ENCODE measurements at places on chromosomes 4 and X.

GRCh38 chr4:3756343-3757059 is 9.7 kb upstream of the ADRA2C start:
- no peak for DNase-seq

GRCh38 chr4:176034936-176035335 is 30.7 kb upstream of the WDR17 start:
- no peak for DNase-seq

DNA sequence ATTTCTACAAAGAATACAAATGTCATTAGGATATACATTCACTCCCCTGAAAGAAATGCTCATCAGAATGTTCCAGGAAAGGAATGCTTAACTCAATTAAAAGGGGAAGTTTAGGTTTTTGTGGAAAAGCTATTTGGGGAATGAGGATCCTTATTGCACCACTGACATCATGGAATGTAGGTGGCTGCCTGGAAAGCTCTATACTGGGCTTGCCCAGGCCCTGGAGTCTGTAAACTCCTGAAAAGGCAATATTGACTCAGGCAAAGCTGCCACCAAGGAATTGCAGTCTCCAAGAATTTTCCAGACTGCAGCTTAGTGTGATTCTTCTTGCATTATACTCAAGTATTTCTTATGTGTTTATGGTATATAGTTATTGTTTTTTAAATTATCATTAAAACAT is 15.7 kb downstream of the DAPP1 start:
- no peak for DNase-seq

- DNase-seq = no peak
Observed at GRCh38 chrX:109735202-109735744, 2.2 kb upstream of the ACSL4 start.

DNA sequence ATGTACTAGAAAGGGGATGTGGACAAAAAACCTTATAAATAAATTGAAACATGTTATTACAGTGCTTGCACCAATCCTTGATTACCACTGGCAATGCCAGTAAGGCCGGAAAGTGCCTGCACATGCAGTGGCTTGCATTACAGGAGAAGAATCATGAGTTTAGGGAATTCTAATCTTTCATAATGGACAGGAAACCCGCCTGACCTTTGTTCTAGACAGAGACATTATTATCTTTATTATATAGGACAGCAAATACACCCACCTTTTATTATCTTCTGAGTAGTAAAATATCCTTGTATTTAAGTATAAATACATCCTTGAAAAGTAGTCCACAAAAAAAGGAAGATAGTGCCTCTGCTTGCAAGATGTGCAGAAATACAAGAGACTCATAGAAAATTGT is 379.9 kb upstream of the LCORL start:
- DNase-seq = no peak

DNA sequence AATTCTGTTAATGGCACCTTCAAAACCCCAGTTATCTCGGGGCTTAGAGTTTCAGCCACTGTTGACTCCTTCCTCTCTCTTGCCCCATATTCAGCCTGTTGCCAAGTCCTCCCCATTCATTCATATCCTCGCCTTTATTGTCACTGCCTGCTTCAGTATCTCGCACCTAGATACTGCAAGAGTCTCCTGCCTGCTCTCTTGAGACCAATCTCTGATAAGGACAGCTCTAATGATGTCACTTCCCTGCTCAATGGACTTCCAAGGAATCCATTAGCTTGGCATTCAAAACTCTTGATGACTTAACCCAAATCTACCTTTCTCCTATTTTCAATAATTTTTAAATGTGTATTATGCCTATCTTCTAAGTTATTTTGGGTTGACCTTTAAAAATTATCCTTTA is 1.1 kb upstream of the UBE2A start:
- DNase-seq = no peak

DNA sequence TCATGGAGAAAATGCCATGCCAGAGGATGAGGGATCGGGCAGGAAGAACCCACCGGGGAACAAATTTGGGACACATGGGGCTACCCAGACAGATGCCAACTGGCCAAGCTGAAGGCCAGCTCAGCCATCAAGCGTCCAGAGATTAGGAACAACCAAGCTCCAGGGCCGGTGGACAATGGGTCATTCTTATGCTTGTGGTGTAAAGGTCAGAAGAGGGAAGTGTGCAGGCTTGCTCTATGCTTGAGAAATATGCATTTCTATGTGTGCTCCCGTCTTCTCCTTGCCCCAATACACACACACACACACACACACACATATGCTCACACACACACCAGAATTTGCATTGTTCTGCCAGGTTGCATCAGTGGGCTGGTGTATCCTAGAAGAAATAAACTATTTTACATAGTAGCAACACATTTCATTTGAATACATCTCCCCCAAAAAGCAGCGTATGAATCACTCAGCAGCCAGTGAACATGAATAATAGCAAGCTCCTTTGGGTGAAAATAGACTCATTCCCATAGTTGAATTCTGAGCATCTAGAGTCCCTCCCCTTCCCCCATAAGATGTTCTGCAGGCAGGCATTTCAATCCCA is 201.9 kb upstream of the PPARGC1A start:
- DNase-seq = no peak

DNA sequence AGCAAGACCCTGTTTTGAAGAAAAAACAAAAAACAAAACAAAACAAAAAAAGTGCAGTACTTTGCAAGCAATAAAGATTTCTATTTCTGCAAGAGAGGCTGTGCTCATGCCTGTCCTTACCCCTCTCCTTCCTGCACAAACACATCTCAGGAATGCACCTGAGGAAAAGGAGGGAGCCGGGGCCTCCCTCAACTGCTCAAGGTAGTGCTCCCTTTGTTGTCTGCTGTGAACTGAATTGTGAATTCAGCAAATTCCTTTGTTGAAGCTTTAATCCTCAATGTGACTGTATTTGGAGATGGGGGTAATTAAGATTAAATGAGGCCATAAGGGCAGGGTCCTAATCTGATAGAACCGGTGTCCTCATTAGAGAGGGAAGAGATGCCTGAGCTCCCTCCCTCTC is 13.9 kb downstream of the FTSJ1 start:
- no peak for DNase-seq

- DNase-seq = no peak
Observed at GRCh38 chr4:60682901-60683300, 517.2 kb upstream of the ADGRL3 start.

DNA sequence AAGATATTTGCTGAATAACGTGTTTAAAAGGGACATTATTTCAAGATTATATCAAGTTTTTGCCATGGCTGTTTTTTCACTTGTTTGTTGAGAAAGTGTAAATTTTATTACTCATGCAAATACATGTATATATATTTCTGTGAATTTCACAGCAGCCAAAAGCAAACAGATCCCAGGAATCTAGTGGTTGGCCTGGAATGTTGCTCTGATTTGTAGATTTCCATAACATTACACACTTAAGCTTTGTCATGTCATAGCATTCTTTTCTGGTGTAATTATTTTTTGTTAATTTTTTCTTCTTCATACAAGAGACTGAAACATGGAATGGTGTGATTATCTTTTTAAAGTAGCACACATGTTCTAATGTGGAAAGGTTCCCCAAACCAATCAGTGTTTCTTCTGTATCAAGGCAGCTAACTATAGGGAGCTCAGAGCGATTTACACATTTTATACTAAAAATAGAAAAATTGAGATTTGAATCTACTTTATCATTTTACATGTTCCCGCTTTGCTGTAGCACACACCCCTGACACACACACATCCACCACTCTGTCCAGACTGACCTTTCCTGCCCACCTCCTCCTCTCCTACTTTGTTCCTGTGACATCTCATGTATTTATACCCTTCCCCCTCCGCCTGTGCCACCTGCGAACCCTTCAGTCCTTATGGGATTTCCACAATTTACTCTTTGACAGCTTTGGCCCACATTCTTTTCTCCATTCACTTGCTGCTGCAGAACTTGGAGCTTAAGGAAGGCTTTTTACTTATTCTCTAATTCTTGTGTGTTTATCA is 20.3 kb downstream of the RUFY3 start:
- DNase-seq = no peak

GRCh38 chrX:46653482-46653881 is 79.9 kb downstream of the CHST7 start:
- DNase-seq = no peak

- DNase-seq = no peak
Observed at GRCh38 chr4:128481752-128482480, 194.3 kb upstream of the PGRMC2 start.

DNA sequence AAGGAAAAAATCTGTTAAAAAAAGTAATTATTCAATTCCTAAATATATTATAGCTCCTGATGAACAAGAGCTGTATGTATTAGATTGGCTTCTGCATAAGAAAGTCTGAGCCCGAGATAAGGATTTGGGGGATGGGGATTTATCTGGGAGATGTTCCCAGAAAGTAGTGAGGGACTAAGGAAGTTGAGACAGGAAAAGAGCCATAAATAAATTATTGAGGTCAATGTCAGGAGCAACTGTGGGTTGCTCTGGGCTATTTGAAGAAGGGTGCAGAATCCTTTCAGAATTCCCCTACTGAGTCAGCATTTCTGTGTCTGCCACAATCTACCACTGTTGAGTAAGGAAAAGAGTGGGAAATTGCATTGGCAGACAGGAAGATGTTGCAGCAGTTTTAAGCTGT is 3.1 kb upstream of the TDO2 start:
- DNase-seq = peak; percentile 60

DNA sequence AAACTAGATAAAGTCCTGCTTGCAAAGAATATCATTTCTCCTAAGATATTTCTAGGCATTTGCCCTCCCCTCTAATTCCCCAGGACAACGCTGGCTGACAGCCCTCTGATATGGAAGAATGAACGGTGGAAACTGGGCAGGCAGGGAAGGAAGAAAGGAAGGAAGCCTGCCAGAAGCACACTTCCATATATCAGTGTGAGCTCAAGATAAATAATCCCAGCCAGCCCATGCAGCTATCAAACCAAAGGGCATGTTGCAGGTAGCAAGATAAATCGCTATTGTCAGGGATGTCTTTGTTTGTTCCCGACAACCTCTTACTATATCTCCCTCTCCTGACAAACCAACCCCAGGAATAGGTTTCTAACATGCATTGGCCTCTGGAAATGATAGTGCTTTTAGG is 412.8 kb downstream of the HNRNPD start:
- DNase-seq = no peak

GRCh38 chrX:80004458-80004857 is 10.1 kb upstream of the TBX22 start:
- no peak for DNase-seq

- no peak for DNase-seq
Observed at GRCh38 chr4:114911111-114911510, 202.3 kb downstream of the NDST4 start.

GRCh38 chr4:99790796-99791617 is 25.6 kb upstream of the DAPP1 start:
- DNase-seq = no peak

GRCh38 chrX:65772842-65773241 is 105.4 kb downstream of the MSN start:
- DNase-seq = no peak

GRCh38 chr4:70833675-70834074 is 6.0 kb downstream of the GRSF1 start:
- DNase-seq = no peak

DNA sequence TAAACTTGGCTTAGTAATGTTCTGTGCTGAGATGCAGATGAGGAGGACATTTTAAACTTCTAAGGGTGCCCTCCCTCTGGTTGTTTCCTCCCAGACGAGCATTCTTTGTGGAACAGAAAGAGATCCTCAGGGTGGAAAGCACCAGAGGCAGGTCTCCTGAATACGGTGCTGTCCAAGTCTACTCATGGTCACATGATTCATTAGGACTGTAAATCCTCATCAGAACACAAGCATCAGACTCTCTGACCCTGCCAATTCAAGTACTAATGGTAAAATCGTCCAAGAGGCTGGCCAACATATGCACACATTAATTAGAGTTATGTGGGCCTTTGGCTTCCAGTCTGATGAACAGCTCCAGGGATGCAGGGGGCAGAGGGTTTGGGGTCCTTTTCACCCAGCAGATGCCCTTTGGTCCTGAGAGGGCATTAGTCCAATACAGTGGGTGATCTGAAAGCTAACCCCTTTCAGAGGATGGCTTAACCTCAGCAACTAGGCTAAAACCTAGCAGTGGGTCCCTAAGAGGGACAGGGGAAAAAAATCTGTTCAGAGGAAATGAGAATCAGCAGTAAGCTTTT is 18.2 kb downstream of the HAND2 start:
- no peak for DNase-seq

DNA sequence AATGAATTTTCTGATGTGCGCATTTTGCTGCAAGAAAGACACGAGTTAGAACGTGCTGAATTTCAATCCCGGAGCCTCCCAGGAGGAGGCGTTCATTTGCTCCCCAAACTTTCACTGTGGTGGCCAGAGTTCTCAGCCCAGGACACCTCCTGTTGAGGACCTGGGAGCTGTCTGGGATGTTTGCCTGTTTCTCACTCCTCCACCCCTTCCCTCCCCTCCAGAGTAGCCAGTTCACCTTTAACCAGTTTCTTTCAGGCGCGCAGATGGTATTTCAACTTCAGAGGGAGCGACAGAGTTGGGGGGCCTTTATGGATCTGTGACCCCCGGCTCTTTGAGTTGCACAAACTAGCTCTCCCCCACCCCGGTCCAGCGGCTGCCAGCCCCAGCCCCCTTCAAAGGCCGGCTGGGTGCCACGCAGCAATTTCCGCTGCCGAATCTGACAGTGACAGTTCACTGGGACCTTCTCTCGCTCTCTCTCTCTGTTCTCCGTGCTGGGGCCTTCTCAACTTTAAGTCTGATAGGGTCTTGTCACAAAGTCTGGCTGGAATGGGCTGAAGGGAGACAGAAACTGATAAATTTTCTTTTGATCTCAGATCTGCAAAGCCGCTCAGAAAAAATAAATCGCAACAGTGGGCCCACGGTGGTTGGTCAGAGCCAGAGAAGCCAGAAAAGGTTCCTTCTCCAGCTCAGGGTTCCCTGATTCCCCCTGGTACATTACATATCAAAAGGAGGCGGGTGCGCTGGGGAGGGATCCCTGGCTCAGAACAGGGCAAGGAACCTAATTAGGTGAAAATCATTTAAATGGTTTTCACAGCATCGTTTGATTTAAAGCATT is 100.0 kb upstream of the STX18 start:
- DNase-seq = no peak

- no peak for DNase-seq
Observed at GRCh38 chr4:7190691-7191545, 1.4 kb upstream of the SORCS2 start.

- no peak for DNase-seq
Observed at GRCh38 chrX:149638860-149639259, 7.3 kb upstream of the TMEM185A start.

- DNase-seq = no peak
Observed at GRCh38 chrX:132034648-132035047, 11.5 kb downstream of the STK26 start.

GRCh38 chr4:1643971-1644735 is 40.0 kb downstream of the FAM53A start:
- DNase-seq = no peak

- DNase-seq = no peak
Observed at GRCh38 chr4:165512424-165512823, 133.6 kb downstream of the CPE start.

DNA sequence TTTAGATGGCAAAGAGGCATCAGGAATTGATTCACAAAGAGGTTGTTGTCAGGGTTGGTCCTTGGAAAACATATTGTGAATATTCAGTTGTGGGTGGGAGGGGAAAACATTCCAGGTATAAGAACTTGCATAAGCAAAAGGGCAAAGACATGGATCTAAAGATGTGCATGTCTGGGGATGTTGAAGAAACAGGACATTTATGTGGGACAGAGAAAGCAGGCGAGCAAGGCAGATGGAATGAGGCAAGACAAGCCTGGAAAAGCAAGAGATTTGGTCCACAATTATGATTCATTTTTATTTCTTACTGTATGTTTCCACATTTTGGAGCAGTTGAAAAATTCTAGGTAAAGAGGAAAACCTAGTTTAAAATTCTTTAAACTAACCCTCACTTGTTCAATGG is 134.9 kb upstream of the CXXC4 start:
- no peak for DNase-seq

- DNase-seq = no peak
Observed at GRCh38 chr4:186823989-186824388, 100.3 kb upstream of the FAT1 start.

All from fibroblast of skin of left biceps (primary cell).